ENCODE measurements at places on chromosomes 11 and 22.

- DNase-seq = no peak
Measured at GRCh38 chr11:76234416-76235232, 28.3 kb upstream of the WNT11 start.

GRCh38 chr22:49963647-49964026 is 3.1 kb downstream of the PIM3 start:
- DNase-seq = no peak

GRCh38 chr11:60343094-60343704 is 16.1 kb downstream of the MS4A6E start:
- no peak for DNase-seq

- DNase-seq = no peak
Measured at GRCh38 chr11:63652671-63653070, 18.5 kb downstream of the ATL3 start.

- no peak for DNase-seq
Measured at GRCh38 chr11:47143322-47143721, 33.4 kb downstream of the ARFGAP2 start.

- no peak for DNase-seq
Measured at GRCh38 chr22:35454416-35455054, 54.6 kb downstream of the MCM5 start.

- DNase-seq = no peak
Measured at GRCh38 chr11:9187616-9188015, 77.5 kb downstream of the DENND5A start.

GRCh38 chr11:69938206-69938605 is 119.0 kb upstream of the FGF3 start:
- no peak for DNase-seq

GRCh38 chr22:47082505-47082904 is 320.1 kb downstream of the TBC1D22A start:
- no peak for DNase-seq

GRCh38 chr22:45976254-45977002 is 534 bp downstream of the WNT7B start:
- no peak for DNase-seq

GRCh38 chr11:47415091-47415854 is 6.9 kb downstream of the SLC39A13 start:
- DNase-seq = no peak

DNA sequence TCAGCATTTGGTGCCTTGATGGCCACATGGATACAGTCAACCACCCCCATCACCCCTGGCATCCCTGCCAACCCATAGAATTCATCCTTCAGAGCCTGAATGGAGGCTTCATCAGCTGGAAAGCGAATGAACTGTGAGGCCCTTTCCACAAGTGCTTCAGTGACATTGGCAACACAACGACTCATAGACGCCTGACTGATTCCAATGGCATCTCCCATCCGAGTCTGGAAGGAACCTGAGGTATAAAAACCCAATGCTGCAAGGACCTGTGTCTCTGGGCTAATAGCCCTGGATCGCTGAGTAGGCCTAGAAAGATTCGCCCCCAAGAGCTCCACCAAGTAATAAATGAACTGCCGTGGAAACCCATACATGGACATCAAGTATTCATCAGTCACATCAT is 1.3 kb downstream of the HARBI1 start:
- no peak for DNase-seq

DNA sequence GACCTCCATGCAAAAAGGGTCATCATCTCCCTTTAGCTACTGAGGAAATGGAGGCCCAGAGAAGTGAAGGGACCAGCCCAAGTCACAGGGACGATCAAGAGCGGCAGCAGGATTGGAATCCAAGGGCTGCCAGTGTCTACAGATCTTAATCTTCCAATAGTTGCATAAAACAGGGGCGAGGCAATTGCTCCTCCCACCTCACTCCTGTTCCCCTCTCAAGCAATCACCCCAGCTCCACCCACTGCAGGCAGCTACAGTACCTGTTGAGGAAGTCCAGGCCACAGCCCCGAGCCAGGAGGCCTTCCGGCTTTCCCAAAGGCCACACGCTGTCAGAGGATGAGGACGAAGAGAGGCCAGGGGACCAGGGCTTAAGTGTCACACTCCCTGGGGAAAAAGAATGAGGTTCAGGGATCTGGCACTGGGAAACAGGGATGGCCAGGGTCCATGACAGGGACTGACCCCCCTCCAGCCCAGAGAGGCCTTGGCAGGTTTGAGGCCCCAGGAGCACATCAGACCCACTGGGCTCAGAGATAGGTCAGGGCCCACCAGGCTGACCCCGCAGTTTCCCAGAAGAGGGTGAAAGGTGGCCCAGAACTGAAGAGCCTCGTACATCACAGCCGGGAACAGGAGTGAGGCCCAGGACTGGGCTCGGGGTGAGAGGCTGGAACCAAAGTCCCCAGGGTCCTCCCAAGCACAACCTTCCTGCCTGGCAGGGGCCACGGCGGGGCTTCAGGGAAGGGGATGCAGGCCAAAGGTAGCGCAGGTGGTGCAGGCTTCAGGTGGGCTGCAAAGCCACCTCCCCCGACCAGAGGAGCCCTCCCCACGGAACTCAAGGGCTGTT is 16.4 kb upstream of the MFNG start:
- DNase-seq = no peak

GRCh38 chr22:47406896-47407295 is 644.4 kb downstream of the TBC1D22A start:
- DNase-seq = no peak

DNA sequence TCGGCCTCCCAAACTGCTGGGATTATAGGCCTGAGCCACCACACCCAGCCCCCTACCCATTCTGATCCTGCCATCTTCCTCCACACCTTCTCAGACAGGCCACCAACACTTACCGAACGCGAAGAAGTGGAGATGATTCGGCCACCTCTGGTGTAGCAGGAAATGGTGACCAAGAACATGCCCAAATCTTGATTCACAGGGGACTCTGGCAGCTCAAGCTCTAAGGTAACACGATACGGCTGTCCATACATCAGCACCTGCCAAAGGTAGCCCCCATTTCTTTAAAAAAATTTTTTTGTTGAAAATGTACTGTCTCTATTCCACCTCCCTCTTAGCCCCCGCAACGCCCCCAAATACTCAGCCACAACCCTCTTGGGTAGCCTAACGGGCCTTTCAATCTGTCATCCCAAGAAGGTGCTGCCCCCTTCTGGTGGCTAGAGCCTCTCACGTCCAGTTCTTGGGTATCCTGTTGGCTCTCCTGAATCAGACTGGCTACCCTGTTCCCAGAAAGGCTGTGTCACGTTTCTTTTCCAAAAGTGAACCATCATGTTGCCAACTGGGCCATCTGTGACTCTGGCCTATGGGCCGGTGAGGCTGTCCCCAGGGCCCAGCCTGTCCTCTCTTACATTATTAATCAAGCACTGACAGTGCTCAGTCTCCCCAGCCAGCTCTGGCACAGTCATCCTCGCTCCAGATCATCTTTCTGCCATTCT is 5.3 kb upstream of the LRRN4CL start:
- peak; percentile 53 for DNase-seq

- no peak for DNase-seq
Measured at GRCh38 chr11:130772266-130773227, 143.7 kb downstream of the SNX19 start.

- DNase-seq = no peak
Measured at GRCh38 chr11:12170984-12171383, 60.6 kb downstream of the MICAL2 start.

DNA sequence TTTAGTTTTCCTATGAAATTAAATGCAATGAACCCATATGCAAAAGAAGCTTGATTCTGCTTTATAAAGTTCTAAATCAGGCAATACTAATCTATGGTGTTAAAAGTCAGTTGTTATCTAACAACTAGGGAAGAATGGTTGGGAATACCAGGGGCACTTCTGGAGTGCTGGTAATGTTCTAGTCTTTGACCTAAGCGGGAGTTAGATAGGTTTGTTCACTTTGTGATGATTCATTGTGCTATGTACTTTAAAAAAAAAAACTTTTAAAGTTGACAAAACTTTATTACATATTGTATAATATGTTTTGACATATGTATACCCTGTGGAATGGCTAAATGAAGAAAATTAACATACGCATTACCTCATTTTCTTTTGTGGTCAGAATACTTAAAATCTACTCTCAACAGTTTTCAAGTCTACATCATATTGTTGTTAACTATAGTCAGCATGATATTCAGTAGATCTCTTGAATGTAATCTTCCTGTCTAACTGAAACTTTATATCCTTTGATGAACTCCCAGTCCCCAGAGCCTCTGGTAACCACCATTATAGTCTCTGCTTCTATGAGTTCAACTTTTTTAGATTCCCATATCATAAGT is 39.2 kb downstream of the BIRC2 start:
- DNase-seq = no peak

DNA sequence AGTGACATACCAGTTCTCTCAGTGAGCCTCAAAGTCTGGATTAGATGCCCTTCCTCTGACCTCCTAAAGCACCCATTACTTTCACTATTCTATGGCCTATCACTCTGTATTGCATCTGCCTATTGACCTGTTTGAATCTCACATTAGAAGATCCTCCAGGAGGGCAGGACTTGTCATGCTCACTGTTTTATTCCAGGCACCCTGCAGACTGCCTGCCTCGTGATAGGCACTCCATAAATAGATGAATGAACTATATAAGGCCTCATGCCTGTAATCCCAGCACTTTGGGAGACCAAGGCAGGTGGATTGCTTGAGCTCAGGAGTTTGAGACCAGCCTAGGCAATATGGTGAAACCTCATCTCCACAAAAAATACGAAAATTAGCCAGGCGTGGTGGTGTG is 160.1 kb upstream of the CADM1 start:
- no peak for DNase-seq

DNA sequence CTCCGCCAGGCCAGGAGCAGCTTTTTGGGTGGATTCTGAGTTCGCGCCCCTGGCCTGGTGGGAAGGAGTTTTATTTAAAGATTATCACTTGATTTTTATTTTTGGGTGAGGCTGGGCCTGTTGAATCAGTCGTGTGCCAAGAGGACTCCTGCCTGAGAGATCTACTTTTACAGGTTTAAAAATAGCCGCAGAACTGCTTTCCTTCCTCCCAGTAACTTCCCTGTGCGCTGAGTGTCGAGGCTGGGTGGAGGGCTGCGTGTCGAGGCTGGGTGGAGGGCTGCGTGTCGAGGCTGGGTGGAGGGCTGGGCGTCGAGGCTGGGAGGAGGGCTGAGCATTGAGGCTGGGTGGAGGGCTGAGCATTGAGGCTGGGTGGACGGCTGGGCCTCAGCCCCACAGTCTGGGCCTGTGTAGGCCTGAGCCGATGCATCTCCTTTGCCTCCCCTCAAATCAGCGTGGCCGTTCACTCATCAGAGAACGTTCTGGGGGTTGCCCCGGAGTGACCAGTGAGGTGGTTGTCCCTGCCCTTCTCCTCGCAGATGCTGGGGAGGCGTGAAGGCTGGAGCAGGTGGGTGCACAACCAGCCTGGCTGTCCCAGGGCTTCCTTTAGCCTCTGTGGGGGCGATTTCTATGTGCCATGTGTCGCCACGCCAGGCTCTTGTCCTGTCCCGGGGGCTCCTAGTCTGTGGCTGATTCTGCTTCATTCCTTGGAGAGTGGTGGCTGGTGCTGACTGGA is 30.1 kb downstream of the GRAMD4 start:
- no peak for DNase-seq

GRCh38 chr11:61769169-61769920 is 16.9 kb downstream of the MYRF start:
- DNase-seq = no peak

DNA sequence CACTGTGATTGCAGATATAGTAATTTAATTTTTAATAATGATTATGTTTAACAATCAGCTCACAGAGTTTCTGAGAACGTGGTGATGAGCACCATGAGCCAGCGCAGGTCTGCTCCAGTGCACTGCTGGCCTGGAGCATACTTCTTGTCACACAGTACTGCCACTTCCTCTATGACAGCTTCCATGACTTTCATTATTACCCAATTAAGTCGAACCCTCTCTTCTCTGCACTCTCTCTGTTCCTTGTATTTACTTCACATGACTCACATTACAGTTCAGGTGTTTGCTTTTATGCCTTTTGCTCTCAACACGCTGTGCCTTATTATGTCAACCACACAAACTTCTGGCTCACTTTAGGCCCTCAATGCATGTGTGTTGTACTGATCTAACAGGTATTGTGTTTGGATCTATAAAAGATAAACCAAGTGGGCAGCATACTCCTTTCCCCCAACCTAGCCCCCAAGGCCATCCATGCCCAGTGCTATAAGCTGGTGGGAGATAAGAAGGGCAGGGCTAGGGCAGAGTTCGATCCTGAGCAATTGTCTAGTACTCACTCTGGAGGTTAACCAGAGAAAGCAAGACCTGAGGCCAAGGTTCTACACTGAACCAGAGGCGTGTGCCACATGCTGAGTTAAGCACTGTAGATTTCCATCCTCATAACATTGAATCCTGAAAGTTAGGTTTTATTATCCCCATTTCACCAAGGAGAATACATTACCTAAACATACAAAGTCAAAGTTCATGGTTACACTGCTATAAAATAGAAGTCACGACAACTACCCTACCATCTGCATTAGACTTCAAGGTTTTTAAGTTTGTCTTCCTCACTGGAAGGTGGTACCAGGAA is 356.5 kb downstream of the INSC start:
- no peak for DNase-seq

GRCh38 chr11:79438631-79439409 is 2.0 kb downstream of the TENM4 start:
- DNase-seq = no peak

- no peak for DNase-seq
Measured at GRCh38 chr11:91239359-91239758, 985.3 kb upstream of the FAT3 start.

DNA sequence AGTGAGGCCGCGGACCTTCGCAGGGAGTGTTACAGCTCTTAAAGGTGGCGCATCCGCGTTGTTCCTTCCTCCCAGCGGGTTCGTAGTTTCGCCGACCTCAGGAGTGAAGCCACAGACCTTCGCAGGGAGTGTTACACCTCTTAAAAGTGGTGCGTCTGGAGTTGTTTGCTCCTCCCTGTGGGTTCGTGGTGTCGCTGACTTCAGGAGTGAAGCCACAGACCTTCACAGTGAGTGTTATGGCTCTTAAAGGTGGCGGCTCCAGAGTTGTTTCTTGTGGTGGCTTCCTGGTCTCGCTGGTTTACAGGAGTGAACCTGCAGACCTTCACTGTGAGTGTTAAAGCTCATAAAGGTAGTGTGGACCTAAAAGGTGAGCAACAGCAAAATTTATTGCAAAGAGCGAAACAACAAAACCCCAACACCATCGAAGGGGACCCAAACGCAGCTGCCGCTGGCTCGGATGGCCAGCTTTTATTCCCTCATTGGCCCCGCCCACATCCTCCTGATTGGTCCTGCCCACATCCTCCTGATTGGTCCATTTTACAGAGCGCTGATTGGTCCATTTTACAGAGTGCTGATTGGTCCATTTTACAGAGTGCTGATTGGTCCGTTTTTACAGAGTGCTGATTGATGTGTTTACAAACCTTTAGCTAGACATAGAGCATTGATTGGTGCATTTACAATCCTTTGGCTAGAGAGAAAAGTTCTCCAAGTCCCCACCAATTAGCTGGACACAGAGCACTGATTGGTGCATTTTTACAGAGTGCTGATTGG is 1.2 kb upstream of the TMEM45B start:
- DNase-seq = no peak

GRCh38 chr22:40021401-40022000 is 26.7 kb downstream of the FAM83F start:
- no peak for DNase-seq

DNA sequence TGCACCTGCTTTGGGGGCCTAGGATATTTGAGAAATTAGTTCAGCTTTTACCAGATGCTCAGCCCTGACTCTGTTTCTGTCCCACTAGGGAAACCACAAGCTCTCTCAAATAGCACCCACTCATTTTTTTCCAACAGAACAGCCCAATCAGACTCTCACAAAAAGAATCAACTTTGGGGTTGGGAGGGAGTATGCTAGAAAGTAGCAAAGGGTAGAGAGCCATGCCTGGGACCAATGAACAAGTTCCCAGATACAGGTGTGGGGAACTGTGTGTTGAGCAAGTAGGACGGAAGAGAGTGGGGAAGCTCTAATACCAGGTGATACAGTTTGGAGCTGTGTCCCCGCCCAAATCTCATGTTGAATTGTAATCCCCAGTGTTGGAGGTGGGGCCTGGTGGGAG is 41.1 kb downstream of the TRIM66 start:
- no peak for DNase-seq

Data from stimulated activated CD8-positive, alpha-beta memory T cell treated with anti-CD3 and anti-CD28 coated beads, Interleukin-4, amount 100 ng/mL, for 1 hour (primary cell).